Left renal cortex interstitium (tissue), 4 donors: ENCODE measurements at places on chromosomes 2 and 18. TPM values are rescaled to one million over a fixed set of nuclear protein-coding genes. Genes with fewer than 3 reads are reported as not detected.
A peak's percentile ranks its signal among the peaks of the same experiment; 100 is the strongest.

GRCh38 chr2:230872968-230873660 is 8.4 kb downstream of the ITM2C start:
- DNase-seq: no peak

DNA sequence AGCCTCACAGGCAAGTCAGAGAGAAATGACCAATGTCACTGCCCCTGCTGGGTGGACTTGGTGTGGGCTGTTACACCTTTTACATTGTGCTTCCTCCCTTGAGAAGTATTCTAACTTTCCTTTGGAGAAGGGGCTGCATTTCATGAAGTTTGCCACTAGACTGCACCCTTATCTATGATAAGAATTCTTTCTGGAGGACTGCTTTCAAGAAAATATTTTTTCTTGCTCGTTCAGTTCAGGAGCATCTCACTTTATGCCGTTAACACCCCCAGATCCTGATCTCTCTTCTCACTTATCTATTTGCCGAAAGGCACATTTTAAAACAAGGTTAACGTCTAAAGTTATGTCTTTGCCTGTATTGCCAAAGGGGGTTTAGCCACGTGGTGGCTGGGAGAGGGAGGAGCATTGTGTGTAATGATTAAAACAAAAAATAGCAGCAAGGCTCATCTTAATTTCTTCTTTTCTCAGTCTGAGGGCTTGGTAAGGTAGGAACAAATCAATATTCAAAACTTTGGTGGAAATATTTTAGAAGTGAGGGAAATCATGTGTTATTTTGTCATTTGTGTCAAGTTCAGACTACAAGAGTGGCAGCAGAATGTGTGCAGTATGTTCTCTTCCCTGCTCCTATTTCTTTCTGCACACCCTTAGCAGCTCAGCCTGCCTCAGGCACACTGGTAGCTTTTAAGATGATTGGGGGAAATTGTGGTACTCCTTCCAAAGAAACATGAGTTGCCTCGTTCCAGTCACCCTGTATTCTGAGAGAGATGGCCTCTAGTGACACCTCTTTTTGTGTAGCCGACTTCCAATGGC is 1.6 kb upstream of the IGFBP5 start:
- DNase-seq: no peak

DNA sequence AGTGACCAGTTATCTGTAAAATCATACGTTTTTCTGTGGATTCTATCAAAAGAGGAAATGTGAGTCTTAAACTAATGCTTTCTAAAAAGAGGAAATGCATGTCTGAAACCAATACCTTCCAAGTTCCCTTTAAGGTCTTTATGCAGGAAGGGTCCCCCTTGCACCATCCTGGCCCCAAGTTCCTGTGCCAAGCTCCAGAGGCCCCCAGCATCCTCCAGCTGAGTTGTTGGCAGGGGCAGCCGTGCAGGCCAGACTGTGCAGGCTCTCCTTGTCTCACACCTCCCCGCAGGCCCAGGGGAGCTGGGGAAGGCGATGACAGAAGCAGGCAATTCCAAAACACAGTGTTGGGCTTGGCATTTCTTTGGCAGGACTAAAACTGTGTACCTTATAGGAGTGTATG is 39.2 kb downstream of the DPYSL5 start:
- no peak for DNase-seq

- DNase-seq: peak; percentile 79
These were observed at the start of gene TCF7L1 for GRCh38 chr2:85132834-85133637. Gene TCF7L1 (plus strand): TSS chr2:85133392. CDS start chr2:85133685, 293 bp downstream.

- DNase-seq: no peak
These were observed 57.0 kb upstream of the HDAC4 start for GRCh38 chr2:239457586-239458445.

DNA sequence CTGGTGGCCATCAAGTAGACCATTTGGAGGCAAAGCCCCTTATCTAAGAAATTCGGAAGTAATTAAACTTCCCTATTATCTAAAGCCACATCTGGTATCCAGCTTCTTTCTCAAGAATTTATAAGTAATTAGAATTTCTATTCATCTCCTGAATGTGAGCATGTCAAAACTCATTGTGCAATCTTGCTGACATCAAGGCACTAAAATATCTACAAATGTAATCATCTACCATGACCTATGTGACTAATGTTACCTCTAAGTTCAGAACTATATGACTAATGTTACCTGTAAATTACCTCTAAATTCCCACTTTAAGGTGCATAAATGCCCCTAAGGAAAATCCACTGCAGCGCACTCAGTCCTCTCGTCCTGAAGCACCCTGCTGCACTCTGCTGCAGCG is 773.0 kb downstream of the CPS1 start:
- no peak for DNase-seq

GRCh38 chr2:26300234-26300925 is 45.6 kb upstream of the SELENOI start:
- no peak for DNase-seq

Gene EFR3B
- 4.8 TPM for polyA plus RNA-seq

Gene ACVR1C
- polyA plus RNA-seq: 0.23 TPM

Gene HTR2B
- 15.2 TPM for polyA plus RNA-seq
